ENCODE measurements at places on chromosomes 2 and 18.

DNA sequence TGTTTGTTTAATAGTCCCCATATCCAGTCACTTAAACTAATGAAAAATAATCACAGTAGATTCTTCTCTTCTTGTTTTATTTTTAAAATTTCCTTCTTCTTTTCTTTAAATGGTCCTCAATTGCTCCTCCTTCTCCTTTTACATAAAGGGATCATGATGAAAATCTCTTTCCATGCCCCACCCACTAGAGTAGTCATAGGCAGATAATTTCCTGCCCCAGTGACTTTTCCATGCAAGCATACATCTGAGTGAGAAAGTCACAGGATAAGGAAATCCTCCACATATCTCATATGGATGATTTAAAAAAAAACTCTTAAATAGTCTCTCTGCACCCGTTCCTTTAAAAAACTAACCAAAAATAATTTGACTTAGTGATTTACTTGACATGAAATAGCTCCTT lies 552.3 kb upstream of the SETBP1 start:
- no peak for DNase-seq

DNA sequence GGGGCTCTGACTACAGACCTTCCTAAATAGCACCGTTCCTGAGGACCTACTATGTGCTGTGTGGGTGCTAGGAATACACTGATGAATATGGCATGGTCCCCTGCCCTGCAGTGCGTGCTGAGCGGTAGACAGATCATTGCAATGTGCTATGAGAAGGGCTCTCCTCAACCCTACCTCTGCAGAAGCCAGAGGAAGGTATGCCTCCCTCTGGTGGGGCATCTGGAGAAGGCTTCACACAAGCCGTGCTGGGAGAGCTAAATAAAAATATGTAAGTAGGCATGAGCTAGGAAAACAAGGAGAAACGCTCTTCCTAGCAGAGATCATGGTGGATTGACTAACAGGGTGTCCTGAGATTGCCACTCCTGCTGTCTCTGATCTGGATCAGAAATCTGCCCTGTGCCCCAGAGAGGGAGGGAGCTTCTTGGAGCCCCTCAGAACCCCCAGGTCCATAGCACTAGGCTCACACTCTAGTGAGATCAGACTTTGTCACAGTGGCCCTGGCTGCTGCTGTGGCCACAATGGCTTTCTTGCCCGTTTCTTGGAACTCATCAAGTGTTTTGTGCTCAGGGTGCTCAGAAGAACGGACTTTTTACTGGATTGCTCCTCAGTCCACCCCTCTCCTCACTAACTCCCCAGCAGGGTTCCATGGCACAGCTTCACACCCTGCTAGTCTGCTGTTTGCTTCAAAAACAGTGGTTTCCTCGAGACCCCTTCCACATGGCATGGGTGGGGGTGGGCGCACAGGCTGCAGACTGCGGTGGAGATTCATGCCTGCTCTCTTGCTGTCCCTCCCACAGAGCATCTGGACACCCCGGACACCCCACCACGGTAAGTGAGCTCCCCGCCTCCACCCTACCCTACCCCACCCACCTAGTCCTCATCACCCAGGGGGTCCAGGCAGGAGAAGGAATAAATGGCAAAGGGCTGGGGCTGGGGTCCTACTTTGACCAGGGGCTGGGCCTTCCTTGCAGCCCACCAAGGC lies 14.2 kb downstream of the SIGLEC15 start:
- DNase-seq: no peak

DNA sequence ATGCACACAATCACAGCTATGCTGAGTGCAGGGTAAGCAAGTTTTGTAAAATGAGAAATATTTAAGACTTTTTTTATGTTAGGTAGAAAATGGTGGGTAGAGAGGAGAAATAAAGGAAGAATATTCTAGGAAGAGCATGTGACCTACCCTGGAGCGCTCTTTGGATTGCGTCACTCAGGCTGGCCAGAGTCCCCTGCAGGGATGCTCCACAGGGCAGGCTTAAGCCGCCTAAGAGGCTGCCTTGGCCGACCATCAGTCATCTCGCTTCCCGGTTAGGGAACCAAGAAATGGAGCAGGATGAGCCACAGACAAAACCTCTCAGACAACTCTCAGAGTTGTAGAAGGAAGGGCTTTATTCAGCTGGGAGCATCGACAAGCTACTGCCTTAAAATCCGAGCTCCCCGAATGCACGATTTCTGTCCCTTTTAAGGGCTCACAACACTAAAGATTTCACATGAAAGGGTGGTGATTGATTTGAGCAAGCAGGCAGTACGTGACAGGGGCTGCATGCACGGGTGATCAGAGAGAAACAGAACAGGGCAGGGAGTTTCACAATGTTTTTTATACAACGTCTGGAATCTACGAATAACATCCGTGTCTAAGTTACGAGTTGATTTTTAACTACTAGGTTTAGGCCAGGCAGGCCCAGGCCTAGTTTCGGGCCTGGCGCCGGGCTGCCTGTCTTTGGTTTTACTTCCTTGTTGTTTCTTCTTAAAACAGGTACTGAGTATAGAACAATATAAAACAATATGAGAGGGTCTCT lies 1072.0 kb downstream of the CBLN2 start:
- no peak for DNase-seq

GRCh38 chr18:35817604-35818352 lies 154.7 kb upstream of the RMP24 start:
- DNase-seq: no peak

GRCh38 chr2:26621469-26622199 lies 19.5 kb downstream of the CIB4 start:
- no peak for DNase-seq

GRCh38 chr2:2158189-2158826 lies 172.8 kb downstream of the MYT1L start:
- DNase-seq: no peak

GRCh38 chr2:234289834-234290590 lies 206.9 kb downstream of the ARL4C start:
- DNase-seq: no peak

GRCh38 chr2:29769847-29770246 lies 151.5 kb downstream of the ALK start:
- DNase-seq: no peak

DNA sequence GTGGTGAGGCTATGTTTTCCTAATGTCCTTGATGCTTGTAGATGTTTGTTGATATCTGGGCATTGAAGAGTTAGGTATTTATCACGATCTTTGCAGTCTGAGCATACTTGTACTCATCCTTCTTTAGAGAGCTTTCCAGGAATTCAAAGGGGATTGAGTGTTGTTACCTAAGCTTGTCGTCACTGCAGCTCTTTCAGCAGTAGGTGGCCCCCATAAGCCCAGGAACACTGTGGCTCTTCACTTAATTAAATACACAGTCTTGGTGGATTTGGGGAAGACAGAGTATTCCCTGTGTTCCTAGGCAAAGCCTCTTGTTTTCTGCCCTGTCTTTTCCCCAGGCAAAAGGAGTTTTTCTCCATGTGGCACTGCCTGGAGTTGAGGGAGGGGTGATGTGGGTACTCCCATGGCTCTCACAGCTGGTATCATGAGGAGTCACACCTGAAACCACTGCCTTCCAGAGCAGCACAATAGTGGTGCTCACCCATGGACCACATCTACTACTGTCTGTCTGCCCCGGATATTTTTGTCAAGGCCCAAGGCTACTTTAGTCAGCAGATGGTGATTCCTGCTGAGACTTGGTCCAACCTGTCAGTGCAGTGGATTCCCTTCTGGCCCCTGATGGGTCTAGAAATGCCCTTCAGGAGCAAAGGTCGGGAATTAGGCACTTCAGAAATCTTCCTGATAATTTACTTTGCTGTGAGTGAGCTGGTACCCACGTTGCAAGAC lies 95.7 kb downstream of the GALNT13 start:
- DNase-seq: no peak

DNA sequence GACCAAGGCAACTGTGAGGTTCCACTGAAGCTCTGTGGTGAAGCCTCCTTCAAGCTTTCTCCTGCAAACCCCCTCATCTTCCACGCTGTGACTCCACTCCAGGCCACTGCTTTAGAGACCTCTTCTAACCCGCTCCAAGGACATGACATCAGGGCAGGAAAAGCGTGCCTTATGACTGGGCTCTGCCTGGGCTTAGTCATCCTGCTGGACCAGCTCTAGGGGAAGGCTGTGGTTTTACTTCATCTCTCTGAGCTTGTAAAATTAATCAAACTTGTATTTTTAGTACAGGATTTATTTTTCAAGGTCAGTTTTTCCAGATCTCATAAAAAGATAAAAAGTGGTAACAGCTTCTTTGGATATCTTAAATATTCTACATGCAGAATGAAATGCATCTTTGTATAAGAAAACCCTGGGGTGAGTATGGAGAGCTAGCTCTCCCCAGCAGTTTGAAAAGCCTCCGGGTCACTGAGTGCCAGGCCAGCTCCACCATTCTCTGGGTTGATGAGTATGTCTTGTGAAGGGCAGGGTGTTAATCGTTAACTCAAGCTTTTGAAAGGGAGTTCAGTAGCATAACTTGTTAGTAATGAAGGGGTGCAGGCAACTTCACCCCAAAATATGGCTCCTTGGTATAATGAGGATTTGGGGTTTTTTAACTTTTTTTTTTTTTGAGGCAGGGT lies 33.1 kb upstream of the YPEL5 start:
- no peak for DNase-seq

GRCh38 chr2:155733091-155733853 lies 599.2 kb downstream of the NR4A2 start:
- DNase-seq: no peak

DNA sequence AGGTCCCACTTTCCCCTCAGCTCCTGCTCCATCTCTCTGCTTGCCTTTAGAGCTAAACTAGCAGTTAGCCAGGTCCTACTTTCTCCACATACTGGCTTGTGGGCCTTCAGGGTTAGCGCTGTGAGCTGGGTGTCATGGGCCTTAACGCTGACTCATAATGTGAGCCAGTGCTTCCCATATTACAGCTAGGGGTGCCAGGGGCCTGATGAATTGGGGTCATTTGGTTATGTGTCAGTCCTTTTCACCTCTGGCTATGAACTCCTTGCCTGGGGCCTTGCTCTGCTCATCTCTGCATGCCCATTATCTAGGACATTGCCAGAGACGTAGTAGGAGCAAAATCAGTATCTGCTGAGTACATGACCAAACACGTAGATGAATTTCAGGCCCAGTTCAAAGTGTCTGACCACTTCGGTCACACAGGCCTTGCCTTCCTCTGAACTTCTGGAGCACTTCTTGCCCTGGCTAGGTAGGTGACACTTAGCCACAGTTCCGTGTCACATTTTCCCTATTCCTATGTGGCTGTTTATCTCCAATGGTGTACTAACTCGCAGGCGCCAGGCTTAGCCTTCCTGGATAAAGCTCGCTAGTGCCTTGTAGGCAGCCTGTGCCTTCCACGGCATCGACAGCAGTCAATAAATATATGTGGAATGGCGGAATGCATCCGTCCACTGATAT lies 103.2 kb upstream of the SIX3 start:
- no peak for DNase-seq

- no peak for DNase-seq
Observed at GRCh38 chr2:152477347-152478092, 142.5 kb downstream of the FMNL2 start.

DNA sequence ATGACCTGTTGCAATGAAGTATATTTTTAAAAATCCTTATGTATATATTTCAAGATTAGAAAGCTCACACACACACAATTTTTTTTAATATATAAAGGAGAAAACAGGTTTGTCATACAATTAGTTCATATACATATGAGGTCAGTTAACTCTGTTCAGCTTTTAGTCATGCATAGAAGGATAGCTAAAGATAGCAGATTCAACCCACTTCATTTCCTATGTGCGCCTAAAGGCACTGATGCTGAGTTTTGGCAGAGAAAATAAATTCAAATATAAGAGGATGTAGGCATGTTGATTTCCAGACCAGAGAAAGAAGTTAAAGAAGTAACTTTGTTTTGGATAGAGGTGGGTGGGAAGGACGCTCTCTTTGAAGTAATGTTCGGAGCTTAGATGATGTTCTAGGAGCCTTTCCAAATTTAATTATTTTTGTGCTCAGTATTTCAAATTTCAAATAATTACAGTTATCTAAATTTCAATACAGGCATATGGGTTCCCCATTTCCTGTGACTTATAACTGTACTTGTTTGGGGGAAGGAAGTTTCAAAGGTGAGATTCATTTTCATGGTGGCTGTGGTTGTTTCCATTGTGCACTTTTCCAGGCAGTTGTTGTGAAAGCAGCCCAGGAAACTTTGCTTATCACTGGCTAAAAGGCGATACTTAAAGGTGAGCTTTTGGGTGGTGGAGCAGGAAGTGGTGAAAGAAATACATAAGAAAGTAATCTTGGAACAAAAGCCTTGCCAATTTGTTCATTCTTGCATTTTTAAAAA lies 523.4 kb upstream of the FANCL start:
- DNase-seq: no peak

DNA sequence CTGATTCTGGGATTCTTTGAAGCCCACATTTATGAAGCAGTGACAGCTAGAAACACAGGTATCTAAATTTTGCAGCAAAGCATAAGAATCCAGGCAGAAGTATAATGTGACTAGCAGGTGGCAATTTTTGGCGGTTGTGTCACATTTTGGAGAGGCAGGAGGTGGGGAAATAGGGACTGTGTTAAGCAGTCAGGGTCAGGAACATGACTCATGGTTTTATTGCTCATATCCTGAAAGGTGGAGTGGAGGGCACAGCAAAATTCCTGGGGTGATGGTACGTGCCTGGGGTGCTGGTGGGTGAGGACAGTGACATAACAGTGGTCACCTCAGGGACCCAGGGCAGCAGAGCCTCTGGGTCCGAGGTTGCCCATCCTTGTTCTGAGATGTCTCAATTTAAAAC lies 63.5 kb upstream of the TTN start:
- no peak for DNase-seq

GRCh38 chr2:202238234-202239197 lies at the start of gene SUMO1:
TSS of gene SUMO1 (minus strand) at chr2:202238597. CDS start at chr2:202238451, 146 bp downstream.
- peak; percentile 86 for DNase-seq

DNA sequence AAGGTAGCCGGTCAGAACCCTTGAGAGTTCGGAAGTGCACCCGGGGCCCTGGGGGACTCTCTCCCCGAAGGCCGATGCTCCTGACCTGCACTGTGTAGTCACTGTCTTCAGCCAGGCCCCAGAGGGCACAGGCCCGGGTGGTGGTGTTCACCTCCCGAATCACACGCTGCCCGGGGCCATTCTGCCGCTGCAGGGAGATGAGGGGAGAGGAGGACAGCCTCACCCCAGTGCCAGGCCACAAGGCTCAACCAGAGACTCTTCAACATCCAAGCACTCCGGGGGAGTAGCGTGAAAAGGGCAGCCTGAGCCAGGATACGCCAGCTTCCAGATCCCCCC lies 1.1 kb downstream of the FNDC4 start:
- no peak for DNase-seq
